ENCODE measurements at places on chromosomes 1 and 21. TPM values are rescaled to one million over a fixed set of nuclear protein-coding genes. Genes with fewer than 3 reads are reported as not detected.

DNA sequence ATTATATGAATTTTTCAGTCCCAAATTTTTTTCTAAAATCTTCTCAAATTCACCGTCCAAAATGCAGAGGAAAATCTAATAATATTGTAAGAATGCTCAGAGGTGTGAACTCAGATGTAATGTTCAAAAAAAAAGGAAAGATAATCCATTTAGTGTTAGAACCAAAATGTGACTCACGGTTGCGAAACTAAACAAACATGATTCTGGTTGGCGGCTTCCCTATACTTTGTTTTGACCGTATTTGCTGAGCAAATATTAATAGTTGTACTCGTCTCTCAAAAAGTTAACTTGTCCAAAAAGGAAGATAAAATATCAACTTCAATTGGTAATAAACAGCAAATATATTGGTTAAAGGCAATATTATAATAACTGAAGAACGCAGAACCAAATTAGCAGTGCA is 34.4 kb downstream of the ZSWIM5 start:
- DNase-seq, result no peak

- peak; percentile 90 for DNase-seq
These were observed 13.9 kb upstream of the CAMK1G start for GRCh38 chr1:209569455-209570207.

Gene TRIM63
- 0.24 TPM for total RNA-seq

Gene KCNK1
- total RNA-seq, result 7.0 TPM

DNA sequence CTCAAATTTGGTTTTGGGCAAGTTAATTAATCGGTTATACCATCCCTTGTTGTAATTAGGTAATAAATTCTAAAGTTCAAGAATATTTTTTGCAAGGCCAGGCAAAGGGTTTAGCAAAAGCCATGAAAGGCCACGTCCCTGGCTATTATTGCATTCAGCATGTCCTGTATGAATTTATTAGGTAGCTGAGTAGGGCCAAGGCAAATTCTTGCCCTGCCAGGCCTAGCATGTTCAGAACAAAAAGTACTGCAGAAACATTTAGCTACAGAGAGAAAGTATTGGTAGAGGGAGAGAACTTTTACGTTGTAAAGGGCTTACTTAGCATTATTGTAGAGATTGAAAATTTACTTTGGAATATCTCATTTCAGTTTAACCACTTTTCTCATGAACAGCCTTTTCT is 94.4 kb downstream of the PATJ start:
- no peak for DNase-seq

- no peak for DNase-seq
These were observed 8.5 kb downstream of the ANGPTL1 start for GRCh38 chr1:178862416-178862815.

DNA sequence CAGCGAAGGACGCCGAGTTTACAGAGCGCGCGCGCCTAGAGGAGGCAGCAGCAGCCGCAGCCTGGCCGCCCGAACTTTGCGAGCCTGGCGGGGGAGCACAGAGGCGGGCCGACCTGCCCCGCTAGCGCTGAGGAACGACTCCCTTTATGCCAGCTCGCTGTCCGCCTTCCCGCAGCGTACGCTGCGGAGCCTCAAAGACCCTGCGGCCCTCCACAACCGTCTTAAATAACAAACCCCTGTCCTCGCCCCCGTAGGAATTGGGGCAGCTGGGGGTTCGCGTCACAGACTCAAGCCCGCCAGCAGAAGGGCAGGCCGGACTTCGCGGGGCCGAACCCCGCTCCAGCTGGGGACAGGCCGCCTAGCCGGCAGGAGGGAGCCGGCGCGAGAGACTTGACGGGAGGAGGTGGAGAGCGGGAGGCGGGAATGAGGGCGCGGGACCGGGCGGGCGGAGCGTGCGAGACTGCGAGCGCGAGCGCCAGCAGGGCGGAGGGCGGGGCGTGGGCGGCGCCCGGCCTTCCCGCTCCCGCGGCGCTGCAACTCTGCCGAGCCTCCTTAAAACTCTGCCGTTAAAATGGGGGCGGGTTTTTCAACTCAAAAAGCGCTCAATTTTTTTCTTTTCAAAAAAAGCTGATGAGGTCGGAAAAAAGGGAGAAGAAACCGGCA is 1.8 kb upstream of the CDKN2C start:
- DNase-seq, result peak; percentile 96

- no peak for DNase-seq
These were observed 15.5 kb upstream of the CNN3 start for GRCh38 chr1:94942171-94943128.

Gene WNT3A
- total RNA-seq, result not detected

- DNase-seq, result no peak
These were observed 170.2 kb downstream of the SYT2 start for GRCh38 chr1:202540014-202540413.

DNA sequence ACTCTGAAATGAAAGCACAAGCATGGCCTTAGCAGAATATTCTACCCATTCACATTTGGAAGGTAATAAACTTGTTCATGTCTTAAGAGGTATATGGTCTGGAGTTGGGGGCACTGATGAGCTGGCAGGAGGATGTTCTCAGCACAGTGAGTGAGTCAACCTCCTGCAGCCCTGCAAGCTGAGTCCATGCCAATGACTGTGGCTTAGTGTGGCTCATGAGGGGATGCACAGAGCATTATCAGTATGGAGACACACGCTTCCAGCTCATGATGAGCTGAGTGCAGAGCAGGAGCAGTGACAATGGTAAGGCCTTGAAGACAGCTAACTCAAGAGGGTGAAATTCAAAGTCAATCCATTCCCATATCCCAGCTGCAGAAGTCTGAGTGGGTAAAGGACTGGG is 102.3 kb downstream of the TNFSF18 start:
- DNase-seq, result no peak

Gene CYP4A11
- 0.15 TPM for total RNA-seq

Gene APCS
- not detected for total RNA-seq

DNA sequence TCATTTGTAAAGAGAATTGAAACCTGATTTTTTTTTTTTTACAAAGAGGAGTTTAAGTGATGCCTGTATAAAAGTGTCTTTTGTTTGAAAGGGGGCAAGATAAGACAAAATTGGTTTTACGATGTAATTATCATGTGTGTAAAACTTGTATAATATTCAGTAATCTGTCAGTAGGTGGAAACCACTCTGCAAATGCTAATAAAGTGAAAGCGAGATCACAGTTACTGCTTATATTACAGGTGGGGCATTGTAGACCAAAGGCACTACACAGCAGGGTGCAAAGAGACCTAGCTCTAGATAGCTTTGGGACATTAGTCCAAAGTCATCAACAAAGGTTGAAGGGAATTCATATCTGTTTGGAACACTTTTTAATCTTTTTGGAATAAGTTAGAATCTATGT is 174.2 kb downstream of the LHX8 start:
- no peak for DNase-seq

GRCh38 chr1:26373281-26373680 is 731 bp upstream of the ZNF683 start:
- DNase-seq, result no peak

- DNase-seq, result no peak
These were observed 167.2 kb downstream of the CRB1 start for GRCh38 chr1:197435224-197435623.

DNA sequence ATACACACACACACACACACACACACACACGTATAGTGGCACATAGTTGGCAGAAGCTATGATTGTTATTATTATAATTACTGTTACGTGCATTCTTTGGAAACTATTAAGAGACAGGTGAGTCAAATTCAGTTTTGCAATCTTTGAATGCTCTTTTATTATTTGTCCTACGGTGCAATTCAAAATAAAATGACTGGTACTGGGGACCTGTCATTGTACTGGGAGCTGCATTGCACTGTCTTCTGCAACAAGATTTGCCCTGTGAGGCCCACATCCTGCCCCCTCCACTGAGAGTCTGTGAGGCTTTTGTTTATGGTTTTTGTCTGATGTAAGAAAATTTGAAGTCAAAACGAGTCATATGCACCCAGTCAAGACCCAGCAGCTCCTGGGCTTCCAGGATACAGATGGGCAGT is 1.9 kb downstream of the LY9 start:
- DNase-seq, result no peak

- DNase-seq, result no peak
These were observed 11.8 kb downstream of the TNR start for GRCh38 chr1:175731581-175731980.
